ENCODE measurements at places on chromosomes 12 and 14. TPM values are rescaled to one million over a fixed set of nuclear protein-coding genes. Genes with fewer than 3 reads are reported as not detected.

GRCh38 chr12:31004666-31005065 is 69.0 kb upstream of the DDX11 start:
- no peak overlapping the region for H3K4me3 ChIP-seq
- no peak for DNase-seq
- H3K36me3 ChIP-seq = no peaks in the 10 kb centered on the region
- no peak overlapping the region for H3K27ac ChIP-seq
- H3K27me3 ChIP-seq = no peaks in the 10 kb centered on the region

GRCh38 chr12:22334410-22335100 is at the start of gene ST8SIA1:
Gene ST8SIA1 (minus strand): TSS chr12:22334707. CDS start chr12:22334232, 475 bp downstream.
- H3K27ac ChIP-seq = no peak within 1 kb of the TSS
- peaks cover 79% of the 10 kb centered on the region for H3K27me3 ChIP-seq
- peak within 1 kb of the TSS; percentile 70 for H3K4me3 ChIP-seq
- no peaks in the 10 kb centered on the region for H3K4me1 ChIP-seq
- DNase-seq = peak; percentile 44

DNA sequence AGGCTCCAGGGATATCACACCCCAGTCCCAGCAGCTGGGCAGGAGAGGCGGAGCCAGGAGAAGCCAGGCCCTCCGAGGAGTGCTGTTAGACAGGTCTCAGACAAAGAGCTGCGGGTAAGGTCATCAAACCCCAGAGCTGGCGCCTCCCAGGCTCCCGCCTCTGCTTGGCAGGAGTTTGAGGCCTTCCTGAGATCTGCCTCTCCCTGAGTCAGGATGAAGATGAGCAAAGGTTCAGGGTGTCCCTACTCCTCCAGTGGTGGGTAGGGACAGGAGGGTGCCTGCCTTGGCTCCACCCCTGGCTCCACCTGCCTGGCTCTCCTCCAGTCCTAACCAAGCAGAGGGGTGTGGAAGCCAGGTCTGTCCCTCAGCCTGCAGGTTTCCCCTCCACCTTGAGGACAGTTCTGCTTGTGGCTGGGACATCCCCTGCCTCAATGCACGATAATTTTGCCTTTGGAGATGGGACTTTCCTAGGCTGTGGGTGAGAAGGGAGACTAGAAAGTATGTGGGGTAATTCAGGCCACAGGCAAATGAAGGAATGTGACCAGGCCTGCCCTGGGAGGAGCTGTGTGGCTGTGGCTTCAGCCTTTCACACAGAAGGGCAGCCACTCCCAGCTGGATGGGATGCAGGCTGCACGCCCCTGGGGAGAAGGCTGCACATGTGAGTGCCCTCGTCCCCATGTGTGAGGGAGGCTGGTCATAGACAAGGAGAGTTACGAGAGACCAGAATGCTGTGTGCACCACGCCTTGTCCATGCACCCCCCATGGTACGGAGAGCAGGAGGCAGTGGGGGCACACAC is 2.2 kb downstream of the PLEKHG6 start:
- H3K27me3 ChIP-seq = peaks cover 4% of the 10 kb centered on the region
- peaks cover 7% of the 10 kb centered on the region for H3K4me1 ChIP-seq
- no peaks in the 10 kb centered on the region for H3K36me3 ChIP-seq

BAZ2A gene
- 13.0 TPM for total RNA-seq

- no peak for DNase-seq
- peaks cover 11% of the 10 kb centered on the region for H3K4me1 ChIP-seq
- no peak overlapping the region for H3K27ac ChIP-seq
- H3K4me3 ChIP-seq = no peak overlapping the region
- no peaks in the 10 kb centered on the region for H3K36me3 ChIP-seq
Observed at GRCh38 chr12:87150969-87151662, 878.1 kb downstream of the C12orf50 start.

GRCh38 chr12:106084014-106084671 is 54.6 kb downstream of the NUAK1 start:
- H3K27ac ChIP-seq = peak overlapping the region; percentile 81
- peak; percentile 81 for DNase-seq
- no peaks in the 10 kb centered on the region for H3K27me3 ChIP-seq
- peaks cover 9% of the 10 kb centered on the region for H3K36me3 ChIP-seq
- H3K4me3 ChIP-seq = 0 out of 2 replicates have a peak overlapping the region, but pooled peaks have one; percentile 8

- peak; percentile 13 for DNase-seq
- no peaks in the 10 kb centered on the region for H3K27me3 ChIP-seq
- no peaks in the 10 kb centered on the region for H3K36me3 ChIP-seq
- H3K4me3 ChIP-seq = no peak overlapping the region
- H3K27ac ChIP-seq = no peak overlapping the region
- 0 out of 2 replicates have a peak, but pooled peaks cover 4% of the 10 kb centered on the region for H3K4me1 ChIP-seq
Observed at GRCh38 chr14:55220230-55220629, 28.8 kb upstream of the DLGAP5 start.

DNA sequence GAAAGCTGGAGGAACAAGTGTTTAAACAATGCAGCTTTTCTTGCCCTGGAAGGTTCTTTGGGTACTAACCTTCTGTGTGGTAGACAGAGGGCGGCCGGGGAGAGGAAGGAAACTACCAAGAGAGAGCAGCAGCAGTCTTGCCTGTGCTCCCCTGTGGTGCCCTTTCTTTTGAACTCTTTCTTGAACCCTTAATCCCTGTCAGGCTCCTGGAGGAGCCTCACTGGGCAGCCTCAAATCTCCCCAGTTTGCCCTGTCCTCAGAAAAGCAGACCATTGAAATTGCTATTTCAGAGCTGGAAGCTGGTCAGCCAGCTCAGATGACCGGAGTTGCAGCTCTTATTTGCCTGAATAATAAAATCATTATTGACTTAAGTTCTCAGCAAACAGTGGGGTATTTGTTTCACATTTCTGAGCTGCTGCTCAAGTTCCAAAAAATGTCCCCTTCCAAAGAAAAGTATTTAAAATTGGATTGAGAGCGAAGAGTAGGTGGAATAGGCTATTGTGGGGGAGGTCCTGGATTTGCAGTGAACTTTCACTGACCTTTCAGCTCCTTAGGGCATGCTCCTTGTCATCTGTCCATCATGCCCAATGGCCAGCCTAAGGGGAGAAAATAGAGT is 42.1 kb upstream of the RNASE3 start:
- DNase-seq = no peak
- no peaks in the 10 kb centered on the region for H3K27me3 ChIP-seq
- H3K4me1 ChIP-seq = peaks cover 10% of the 10 kb centered on the region
- H3K36me3 ChIP-seq = no peaks in the 10 kb centered on the region
- no peak overlapping the region for H3K27ac ChIP-seq

MGST1 gene
- 141 TPM for total RNA-seq

GRCh38 chr14:103123634-103124500 is 606 bp downstream of the TNFAIP2 start:
- peak; percentile 76 for DNase-seq
- no peaks in the 10 kb centered on the region for H3K4me1 ChIP-seq
- no peak overlapping the region for H3K27ac ChIP-seq
- H3K36me3 ChIP-seq = no peaks in the 10 kb centered on the region

- DNase-seq = no peak
- no peaks in the 10 kb centered on the region for H3K4me1 ChIP-seq
- no peaks in the 10 kb centered on the region for H3K36me3 ChIP-seq
- peak overlapping the region; percentile 66 for H3K4me3 ChIP-seq
- H3K27ac ChIP-seq = no peak overlapping the region
- H3K27me3 ChIP-seq = peaks cover 58% of the 10 kb centered on the region
Observed at GRCh38 chr12:64824130-64824499, 332 bp upstream of the TBC1D30 start.

DNA sequence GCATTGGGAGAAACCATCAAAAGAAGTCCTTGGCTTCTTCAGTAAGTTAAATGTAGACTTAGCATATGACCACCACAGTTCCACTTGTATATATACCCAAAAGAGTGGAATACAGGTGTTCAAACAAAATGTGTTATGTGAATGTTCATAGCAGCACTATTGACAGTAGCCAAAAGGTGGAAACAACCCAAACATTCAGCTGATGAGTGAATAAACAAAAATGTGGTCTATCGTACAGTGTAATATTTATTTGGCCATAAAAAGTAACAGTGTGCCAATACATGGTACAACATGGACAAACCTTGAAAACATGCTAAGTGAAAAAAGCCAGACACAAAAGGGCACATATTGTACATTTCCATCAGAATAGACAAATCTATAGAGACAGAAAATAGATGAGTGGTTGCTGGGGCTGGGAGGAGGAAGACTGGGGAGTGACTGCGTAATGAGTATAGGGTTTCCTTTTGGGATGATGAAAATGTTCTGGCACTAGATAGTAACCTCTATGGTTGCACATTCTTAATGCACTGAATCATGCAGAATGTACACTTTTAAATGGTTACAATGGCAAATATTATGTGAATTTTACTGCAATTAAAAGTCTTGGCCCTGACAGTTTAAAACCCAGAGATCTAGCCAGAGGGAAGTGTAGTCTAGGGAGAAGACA is 5.5 kb downstream of the ERP29 start:
- peak; percentile 85 for DNase-seq
- H3K27ac ChIP-seq = peak overlapping the region; percentile 59
- peaks cover 18% of the 10 kb centered on the region for H3K36me3 ChIP-seq

CBX5 gene
- 36.7 TPM for total RNA-seq

TAS2R30 gene
- 0.13 TPM for total RNA-seq

DNA sequence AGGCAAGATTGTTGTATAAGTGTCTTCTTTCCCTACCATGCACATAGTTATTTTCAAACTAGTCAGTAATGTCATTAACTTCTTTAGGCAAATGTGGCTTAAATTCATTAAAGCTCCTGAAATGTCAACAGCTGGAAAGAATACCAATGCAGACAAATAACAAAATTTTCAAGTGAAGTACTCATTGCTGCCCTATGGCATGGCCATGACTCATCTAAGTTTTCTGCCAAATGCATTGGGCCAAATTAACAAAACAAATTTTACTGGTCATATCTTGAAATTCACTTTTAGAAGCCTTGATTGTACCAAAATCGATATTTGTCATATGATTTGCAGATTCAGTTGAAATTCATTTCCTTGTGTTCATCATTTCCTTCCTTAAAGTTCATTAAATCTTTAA is 915.9 kb downstream of the SLC6A15 start:
- H3K27me3 ChIP-seq = no peaks in the 10 kb centered on the region
- H3K27ac ChIP-seq = no peak overlapping the region
- H3K36me3 ChIP-seq = no peaks in the 10 kb centered on the region
- DNase-seq = peak; percentile 47
- no peak overlapping the region for H3K4me3 ChIP-seq

- no peak for DNase-seq
- peaks cover 15% of the 10 kb centered on the region for H3K27me3 ChIP-seq
- H3K4me3 ChIP-seq = peak overlapping the region; percentile 72
- H3K4me1 ChIP-seq = no peaks in the 10 kb centered on the region
- H3K27ac ChIP-seq = no peak overlapping the region
Observed at GRCh38 chr12:49967777-49968250, 4.9 kb upstream of the AQP6 start.

GRCh38 chr12:61846765-61847164 is 413.4 kb upstream of the USP15 start:
- DNase-seq = no peak
- H3K27me3 ChIP-seq = no peaks in the 10 kb centered on the region
- no peaks in the 10 kb centered on the region for H3K4me1 ChIP-seq
- no peak overlapping the region for H3K4me3 ChIP-seq
- no peak overlapping the region for H3K27ac ChIP-seq
- no peaks in the 10 kb centered on the region for H3K36me3 ChIP-seq

EIF2S3B gene
- total RNA-seq = 4.9 TPM

- no peak overlapping the region for H3K4me3 ChIP-seq
- no peaks in the 10 kb centered on the region for H3K4me1 ChIP-seq
- H3K27me3 ChIP-seq = peaks cover 32% of the 10 kb centered on the region
- DNase-seq = no peak
- no peak overlapping the region for H3K27ac ChIP-seq
- no peaks in the 10 kb centered on the region for H3K36me3 ChIP-seq
Observed at GRCh38 chr14:61881046-61881445, 118.8 kb downstream of the SNAPC1 start.

- H3K36me3 ChIP-seq = no peaks in the 10 kb centered on the region
- no peak overlapping the region for H3K27ac ChIP-seq
- no peaks in the 10 kb centered on the region for H3K27me3 ChIP-seq
- H3K4me3 ChIP-seq = no peak overlapping the region
- no peaks in the 10 kb centered on the region for H3K4me1 ChIP-seq
Observed at GRCh38 chr12:98296462-98297079, 218.8 kb upstream of the TMPO start.

GRCh38 chr14:46988312-46988711 is 336.7 kb upstream of the RPL10L start:
- DNase-seq = no peak
- H3K27me3 ChIP-seq = no peaks in the 10 kb centered on the region
- no peaks in the 10 kb centered on the region for H3K4me1 ChIP-seq
- no peak overlapping the region for H3K27ac ChIP-seq
- no peak overlapping the region for H3K4me3 ChIP-seq

SRRM4 gene
- total RNA-seq = not detected

BRAP gene
- 14.7 TPM for total RNA-seq

DNA sequence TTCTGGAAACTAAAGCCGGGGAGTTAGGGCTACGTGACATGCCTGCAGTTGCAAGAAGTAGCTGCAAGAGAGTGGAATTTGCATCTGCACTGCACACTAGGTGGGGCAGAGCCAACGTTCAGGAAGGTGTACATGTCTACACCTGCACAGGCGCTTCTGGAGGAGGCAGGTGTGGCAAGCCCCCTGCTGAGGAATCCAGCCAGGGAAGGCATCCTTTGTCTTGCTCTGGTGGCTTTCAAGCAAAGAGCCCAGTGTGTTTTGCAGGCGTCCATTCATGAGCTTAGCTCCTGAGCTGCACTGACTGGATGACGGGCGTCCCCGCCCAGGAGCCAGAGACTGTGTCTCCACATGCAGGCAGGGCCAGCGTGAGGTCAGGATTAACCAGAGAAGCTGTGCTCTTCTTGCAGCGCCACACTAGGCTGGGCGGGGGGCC is 116.3 kb downstream of the ZFP36L1 start:
- H3K27ac ChIP-seq = no peak overlapping the region
- H3K36me3 ChIP-seq = no peaks in the 10 kb centered on the region
- peaks cover 31% of the 10 kb centered on the region for H3K4me1 ChIP-seq
- no peak for DNase-seq

GRCh38 chr14:31920989-31921650 is 156.0 kb upstream of the ARHGAP5 start:
- H3K4me3 ChIP-seq = no peak overlapping the region
- H3K27me3 ChIP-seq = no peaks in the 10 kb centered on the region
- H3K27ac ChIP-seq = no peak overlapping the region
- DNase-seq = peak; percentile 42
- H3K36me3 ChIP-seq = no peaks in the 10 kb centered on the region

GRCh38 chr14:76771437-76771980 is 10.2 kb downstream of the VASH1 start:
- H3K36me3 ChIP-seq = no peaks in the 10 kb centered on the region
- H3K27me3 ChIP-seq = no peaks in the 10 kb centered on the region
- H3K4me1 ChIP-seq = peaks cover 13% of the 10 kb centered on the region
- no peak for DNase-seq
- no peak overlapping the region for H3K4me3 ChIP-seq

PUS1 gene
- total RNA-seq = 13.9 TPM

TSPAN11 gene
- 0.76 TPM for total RNA-seq

Data from GM23248 (cell line).